Stimulated activated CD8-positive, alpha-beta memory T cell treated with anti-CD3 and anti-CD28 coated beads, Interleukin-15, amount 100 ng/mL, for 4 hours (primary cell): ENCODE measurements at places on chromosomes 7 and 10.

- no peak for DNase-seq
Measured at GRCh38 chr7:80498481-80499349, 13.1 kb downstream of the GNAT3 start.

- no peak for DNase-seq
Measured at GRCh38 chr10:49118430-49119074, 3.2 kb upstream of the VSTM4 start.

DNA sequence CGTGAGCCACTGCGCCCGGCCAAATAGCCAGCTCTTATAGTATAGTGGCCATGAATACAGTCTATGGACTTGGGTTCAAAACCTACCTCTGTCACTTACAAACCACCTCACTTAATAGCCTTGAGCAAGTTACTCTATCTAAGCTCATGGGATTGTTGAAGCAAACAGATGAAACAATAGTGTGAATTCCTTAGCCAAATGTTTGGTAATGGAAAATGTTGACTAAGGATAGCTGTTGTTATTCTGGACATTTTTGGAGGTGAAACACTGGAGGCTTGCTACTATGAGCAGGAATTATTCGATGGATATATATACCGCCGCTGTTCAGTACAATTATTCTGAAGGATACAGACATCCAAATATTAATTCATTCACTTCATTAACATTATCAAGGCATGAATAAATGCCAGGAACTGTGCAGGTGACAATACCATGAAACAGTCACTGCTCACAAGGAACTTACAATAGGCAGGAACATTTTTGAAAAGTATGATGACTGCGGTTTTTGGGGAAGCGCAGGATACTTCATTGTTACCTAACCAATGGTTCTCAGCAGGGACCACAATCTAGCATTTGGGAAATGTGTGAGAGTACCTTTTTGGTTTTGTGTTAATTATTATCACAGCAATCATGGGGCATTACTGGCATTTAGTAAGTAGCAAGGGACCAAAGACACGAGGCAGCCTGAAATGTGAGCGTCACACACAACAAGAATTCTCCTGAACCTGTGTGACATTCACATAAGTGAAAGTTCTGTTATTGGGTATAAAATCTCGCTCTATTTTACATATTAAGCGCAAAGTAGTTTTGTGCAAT, 55.7 kb downstream of the CUBN start:
- DNase-seq = no peak

DNA sequence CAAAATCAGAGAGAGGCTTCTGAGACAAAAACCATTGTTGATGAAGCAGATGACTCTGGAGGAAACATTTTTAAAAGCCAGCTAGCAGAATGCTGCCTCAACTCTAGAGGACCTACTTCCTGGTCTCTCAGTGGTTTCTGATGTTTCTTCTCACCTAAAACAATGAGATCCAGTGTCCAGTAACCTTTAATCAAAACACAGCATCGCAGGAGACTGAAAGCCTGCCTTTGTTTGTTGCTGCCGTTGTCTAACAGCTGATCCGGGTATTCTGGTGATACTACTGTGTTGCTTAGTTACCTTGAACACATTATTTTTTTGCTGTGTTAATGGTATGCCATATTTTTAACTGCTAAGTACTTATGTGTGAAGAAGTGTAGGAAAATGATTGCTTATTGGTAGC, 70.9 kb downstream of the WIPF3 start:
- no peak for DNase-seq

DNA sequence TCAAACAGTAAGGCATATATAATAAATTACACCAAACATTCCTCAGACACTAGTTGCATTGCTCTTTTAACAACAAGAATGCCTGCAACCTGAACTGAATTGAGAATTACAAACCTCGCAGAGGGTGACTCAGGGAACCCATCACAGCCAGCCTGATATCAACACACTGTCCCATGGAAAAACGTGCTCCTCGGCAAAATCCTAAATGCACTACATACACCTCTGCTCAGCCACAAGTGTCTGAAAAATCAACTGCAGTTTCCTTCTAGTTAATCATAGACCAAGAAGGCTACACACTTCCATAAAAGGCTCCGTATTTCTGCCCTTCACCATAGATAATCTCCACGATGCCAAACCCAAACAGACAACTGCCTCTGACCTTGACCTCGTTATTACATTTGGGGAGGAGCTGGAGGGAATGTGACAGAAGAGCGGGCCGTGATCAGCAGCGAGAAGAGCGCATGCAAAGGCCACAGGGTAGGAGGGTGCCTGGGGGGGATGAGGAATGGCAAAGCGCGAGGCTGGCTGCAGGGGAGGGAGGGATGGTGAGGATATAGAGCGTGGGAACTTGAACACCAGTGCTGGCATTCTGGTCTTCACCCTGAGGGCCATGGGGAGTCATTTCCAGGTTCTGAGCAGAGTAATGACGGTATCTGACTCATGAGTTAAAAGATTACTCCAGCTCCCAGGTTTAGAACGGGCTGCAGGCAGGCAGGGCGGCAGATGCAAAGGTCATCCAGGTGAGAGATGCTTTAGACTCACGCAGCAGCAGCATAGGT, 201.9 kb upstream of the FRMD4A start:
- no peak for DNase-seq

DNA sequence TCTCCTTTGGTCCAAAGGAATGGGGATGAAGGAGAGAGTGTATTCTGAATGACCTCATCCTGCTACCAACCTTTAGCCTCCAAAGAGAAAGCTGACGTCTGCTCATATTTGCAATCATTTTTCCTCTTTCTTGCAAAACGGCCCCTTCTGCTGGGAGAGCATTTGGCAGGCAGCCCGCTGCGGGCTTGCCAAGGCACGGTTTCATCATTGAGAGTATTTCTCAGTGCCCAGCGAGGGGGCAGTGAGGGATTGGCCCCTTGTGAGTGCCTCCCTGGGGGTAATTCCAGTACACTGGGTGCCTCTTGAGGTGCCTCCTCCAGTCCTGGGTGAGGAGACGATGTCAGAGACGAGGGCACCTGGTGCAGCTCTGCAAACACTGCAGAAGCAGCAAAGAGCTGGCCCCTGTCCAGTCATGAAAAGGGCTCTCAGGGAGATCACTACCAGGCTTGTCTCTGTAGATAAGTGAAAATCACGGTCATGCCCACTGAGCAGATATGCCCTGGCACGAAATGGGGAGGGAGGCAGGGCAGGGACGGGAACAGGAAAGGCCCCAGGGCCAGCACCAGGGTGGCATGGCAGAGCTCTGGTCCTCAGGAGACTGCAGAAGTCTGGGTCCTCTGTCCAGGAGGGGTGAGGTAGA, 48.7 kb upstream of the SHH start:
- DNase-seq = no peak

DNA sequence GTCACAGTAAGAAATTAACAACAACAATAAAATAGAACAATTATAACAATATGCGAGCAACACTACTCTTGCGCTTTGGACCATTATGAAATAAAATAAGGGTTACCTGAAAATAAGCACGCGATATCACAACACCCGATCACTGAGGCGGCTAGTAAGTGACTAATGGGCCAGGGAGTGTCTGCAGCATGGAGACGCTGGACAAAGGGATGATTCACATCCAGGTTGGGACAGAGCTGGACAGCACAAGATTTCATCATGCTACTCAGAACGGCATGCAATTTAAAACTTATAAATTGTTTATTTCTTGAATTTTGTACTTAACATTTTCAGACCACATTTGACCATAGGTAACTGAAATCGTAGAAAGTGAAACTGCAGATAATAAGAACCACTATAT, 15.6 kb downstream of the HIBADH start:
- no peak for DNase-seq

GRCh38 chr10:104005172-104005863, 38.4 kb downstream of the SLK start:
- DNase-seq = no peak

- no peak for DNase-seq
Measured at GRCh38 chr7:15033039-15033438, 130.5 kb upstream of the DGKB start.

DNA sequence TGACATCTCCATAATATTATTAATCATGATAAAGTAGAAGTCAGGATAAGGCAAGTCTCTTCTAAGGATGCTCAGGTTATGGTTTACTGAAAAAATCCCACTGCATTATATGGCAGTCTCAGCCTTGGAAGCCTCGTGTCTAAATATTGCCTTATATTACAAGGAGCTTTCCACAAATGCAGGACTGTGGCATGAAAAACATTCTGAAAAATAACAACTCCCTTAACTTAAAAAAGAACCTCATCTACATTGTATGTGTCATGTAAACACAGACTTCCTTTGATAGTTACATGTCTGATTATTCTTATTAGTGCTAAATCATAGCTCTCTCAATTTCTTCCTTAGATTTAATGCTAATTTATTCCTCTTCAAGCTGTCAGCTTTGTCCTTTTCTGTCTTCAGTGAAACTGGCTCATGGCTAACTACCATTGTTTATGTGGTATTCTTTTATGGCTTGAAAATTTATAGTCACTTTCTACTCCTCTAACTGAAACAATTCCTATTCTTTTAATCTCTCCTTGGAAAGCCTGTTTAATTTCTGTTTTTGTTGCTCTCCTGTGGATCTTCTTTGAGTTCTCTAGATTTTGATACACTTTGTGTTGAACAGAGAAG, 156.1 kb downstream of the KIF20B start:
- DNase-seq = no peak

- DNase-seq = no peak
Measured at GRCh38 chr7:76381814-76382213, 23.0 kb upstream of the YWHAG start.

GRCh38 chr7:143499246-143499645, 21.6 kb downstream of the TAS2R41 start:
- no peak for DNase-seq

DNA sequence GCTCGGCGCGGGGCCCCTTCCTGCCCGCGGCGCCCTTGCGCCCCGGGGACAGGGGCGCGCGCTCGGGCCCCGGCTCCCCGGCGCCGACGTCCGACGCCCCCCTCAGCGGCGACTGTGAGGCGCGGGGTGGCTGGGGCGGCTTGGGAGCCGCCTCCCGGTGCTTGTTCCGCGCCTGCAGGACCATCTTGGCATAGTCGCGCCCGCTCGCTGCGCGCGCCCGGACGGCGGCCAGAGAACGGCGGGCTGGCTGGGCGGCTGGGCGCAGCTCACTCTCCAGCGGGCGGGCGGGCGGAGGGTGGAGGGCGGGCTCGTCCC, at the start of gene DPY19L1:
Gene DPY19L1 (minus strand): TSS at position 275 of the 315 bp plus-strand sequence. CDS start 91 bp downstream, at position 184.
- DNase-seq = no peak

GRCh38 chr7:158395780-158396278, 191.8 kb downstream of the PTPRN2 start:
- DNase-seq = no peak

GRCh38 chr7:22867003-22867402, 44.4 kb upstream of the TOMM7 start:
- no peak for DNase-seq

DNA sequence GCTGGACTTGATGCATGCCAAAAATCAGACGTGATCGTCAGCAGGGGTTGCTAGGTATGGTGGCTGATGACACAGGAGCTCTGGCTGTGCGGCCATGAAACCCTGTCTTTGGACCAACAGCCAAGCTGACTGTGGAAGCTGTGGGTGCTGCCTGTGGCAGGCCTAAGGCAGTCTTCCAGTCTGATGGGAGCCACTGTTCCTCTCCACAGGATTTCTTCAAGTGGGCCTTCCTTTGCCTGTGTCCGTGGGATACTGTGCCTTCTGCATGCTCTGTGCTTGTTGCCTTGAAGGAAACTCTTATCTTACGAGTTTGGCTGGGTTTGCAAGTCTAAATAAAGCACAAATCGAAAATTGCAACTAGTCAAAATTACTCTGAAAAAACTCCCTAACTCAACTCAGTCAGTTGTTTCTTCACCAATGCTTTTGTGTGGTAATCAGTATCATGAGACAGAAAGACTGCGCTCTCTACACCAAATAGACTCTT, 101.9 kb upstream of the PDLIM1 start:
- DNase-seq = no peak

- no peak for DNase-seq
Measured at GRCh38 chr10:61786728-61787127, 114.8 kb upstream of the ARID5B start.

DNA sequence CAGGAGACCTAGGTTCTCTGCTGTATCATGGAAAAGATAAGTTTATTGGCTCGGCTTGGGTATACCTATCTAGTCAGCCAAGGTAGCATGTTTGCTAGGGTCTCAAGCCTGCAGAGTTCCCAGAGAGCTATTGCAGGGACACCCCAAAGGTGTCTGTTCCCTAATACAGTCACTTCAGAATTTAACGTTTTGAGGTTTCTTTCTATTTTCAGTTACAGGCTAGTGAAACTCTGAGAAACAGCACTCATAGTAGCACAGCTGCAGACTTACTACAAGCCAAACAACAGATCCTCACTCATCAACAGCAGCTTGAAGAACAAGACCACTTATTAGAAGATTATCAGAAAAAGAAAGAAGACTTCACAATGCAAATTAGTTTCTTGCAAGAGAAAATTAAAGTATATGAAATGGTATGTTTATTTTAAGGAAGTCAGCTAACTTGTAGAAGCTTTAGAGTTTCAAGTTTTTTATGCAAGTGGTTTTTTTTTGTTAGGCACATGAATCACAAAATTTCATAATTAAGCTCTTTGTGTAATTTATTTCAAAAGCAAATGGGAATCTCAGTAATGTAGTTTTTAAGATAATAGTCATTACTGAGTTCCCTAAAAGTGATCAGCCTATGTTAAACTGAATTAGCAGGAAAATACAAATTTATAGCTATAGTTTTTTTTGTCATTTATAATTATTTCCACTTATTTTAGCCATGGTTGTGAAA, 54.9 kb downstream of the AKAP9 start:
- DNase-seq = no peak

DNA sequence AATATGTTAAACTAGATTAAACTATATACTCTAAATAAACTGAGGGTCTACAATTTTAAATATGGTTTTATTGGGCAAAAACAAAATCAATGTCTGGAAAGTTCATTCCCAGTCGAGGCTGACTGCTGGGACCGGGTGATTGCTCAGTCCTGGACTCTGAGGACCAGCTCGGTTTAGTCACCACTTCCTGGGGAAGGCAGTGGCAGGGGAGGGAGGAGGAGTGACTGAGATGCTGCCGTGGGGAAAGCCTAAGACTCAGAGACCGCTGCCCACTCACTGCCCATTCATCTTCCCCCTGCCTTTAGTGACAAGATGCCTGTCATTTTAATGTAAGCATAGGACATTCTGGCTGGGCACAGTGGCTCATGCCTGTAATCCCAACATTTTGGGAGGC, 29.0 kb downstream of the ATOH7 start:
- DNase-seq = no peak
